ENCODE measurements at places on chromosomes 11 and 22.

DNA sequence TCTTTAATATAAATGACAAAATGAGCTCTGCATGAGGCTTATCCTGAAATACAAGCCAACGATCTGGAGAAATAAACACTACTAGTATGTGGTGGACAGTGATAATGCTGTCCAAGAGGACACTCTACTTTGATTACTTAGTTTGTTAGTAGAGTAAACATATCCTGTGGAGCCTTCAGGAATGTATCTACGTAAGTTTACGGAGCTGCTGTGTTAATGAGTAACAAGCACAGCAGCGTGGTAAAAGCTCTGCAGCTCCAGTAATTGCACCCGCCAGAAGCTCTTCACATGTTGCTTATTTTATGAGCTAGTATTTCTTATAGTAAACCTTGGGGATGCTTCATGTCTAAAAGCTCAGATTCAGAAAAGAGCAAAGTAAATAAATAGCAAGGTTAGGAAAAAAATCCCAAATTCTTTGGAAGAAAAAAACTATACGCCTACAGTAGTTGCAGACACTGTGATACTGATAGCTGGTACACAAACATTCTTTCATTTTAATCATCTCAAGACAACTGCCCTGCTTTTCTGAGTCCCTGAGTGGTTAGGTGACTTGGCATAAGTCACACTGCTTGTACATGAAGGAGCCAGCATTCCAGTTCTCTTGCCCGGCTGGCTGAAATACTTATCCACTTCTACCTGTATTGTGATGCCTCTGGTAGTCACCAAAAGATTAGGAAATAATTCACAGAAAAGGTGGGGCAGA lies 32.7 kb upstream of the CCDC34 start:
- DNase-seq: no peak

DNA sequence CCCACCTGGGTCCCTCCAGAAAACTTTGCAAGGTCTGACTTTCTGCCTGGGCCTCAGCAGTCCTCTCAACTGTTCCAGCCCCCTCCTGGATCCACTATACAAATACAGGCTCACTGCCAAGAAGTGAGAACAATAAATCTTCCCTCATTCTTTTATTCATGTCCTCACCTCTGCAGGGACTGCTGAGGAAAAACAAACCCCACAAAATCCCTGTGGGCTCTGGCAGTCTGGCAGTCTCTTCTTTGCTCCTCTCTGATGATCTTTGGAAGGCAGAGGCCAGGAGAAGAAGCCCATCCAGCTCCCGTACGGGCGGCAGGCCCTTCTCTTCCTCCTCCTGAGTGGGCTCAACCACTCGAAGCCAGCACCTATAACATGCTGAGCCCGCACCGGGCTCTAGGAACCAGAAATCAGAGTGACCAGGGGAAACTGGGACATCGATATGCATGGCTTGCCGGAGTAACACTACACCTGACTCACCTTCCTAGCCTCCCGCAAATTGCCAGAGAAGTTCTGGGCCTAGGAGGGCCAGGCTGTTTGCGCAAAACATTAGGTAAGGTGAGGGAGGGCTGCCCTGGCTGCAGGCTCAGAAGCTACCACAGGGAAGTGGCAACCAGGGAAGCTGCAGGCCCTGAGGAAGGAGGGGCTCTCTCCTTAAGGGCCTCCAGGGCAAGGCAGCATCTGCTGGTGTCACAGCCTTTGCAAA lies 24.2 kb downstream of the TMPRSS5 start:
- no peak for DNase-seq

GRCh38 chr11:66677599-66678375 lies at the start of gene RBM4B:
RBM4B (minus strand) TSS chr11:66677887; CDS start chr11:66677079, 808 bp downstream.
- DNase-seq: peak; percentile 97

DNA sequence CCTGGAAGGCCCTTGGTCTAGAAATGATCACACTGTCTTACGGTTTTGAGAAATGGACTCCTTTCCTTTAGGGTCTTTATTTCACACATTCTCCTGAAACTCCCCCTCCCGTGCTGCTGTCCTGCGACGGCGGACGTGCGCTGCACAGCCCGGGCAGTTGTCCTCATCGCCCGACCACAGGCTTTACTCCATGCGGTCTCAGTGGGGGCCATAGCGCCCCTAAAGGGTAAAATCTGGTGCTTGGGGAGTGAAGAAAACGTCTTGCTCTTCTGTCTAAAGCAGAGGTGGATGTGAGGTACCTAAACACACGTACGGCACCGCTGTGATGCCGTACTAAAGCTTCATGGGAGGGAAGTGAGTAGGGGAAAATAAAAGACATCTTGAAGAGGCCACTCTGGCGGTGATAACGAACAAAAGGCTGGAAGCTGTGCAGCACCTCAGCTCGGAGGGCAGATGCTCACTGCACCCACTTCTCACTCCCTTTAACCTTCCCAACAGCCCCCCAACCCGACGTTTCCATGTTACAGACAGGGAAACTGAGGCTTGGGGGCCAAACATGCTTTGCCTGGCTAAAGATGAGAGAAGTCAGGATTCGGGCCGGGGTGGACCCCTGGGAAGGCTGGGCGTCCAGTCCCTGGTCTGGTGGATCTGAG lies 22.6 kb downstream of the MPPED1 start:
- DNase-seq: no peak

DNA sequence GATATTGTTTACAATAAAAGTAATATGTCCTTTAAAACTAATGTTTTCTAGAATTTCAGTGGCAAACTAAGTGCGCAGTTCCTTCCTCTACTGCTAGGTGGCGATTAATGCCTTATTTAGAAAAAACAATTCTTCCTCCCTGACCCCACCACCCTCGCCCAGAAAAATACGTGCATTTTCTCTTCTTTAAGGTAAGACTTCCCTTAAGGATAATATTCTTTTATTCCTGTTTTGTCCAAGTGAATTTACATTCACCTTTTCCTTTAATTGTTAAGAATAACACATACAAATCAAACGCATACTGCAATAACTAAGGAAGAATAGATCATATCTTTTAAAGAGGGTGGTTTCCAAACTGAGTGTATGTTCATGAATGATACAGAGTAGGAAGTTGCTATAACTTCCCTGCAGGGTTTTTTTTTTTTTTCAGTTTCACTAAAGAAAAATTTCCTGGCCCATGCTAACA lies 17.0 kb upstream of the PSMA1 start:
- DNase-seq: peak; percentile 46

DNA sequence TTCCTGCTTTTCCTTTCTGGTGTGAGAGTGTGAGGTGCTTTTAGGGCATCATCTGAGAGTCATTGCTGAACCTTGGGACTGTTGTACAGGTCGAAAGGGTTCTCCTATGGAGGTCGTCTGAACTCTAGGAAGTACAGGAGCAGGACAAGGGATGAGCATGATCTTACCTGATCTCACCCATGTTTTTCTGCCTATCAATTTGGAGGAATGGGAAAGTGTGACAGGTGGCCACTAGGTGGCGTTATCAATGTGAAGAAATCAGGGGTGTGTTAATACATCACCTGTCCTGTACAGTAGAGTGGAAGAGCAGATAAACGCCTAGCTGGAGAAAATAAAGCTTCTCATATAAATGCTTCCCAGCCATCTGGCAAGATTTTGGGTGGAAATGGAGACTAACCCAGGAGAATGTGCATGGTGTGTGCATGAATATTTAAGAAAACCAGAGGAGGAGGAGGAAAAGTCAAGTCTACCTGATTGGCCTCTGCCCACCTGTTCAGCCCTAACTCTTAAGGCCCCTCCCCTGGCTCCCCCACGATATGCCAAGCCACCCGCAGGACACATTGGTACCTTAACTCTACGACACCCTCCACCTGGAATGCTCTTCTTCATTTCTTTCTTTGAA lies 72.0 kb upstream of the NARS2 start:
- peak; percentile 69 for DNase-seq

GRCh38 chr11:130431331-130431773 lies 2.9 kb upstream of the ADAMTS8 start:
- peak; percentile 85 for DNase-seq

DNA sequence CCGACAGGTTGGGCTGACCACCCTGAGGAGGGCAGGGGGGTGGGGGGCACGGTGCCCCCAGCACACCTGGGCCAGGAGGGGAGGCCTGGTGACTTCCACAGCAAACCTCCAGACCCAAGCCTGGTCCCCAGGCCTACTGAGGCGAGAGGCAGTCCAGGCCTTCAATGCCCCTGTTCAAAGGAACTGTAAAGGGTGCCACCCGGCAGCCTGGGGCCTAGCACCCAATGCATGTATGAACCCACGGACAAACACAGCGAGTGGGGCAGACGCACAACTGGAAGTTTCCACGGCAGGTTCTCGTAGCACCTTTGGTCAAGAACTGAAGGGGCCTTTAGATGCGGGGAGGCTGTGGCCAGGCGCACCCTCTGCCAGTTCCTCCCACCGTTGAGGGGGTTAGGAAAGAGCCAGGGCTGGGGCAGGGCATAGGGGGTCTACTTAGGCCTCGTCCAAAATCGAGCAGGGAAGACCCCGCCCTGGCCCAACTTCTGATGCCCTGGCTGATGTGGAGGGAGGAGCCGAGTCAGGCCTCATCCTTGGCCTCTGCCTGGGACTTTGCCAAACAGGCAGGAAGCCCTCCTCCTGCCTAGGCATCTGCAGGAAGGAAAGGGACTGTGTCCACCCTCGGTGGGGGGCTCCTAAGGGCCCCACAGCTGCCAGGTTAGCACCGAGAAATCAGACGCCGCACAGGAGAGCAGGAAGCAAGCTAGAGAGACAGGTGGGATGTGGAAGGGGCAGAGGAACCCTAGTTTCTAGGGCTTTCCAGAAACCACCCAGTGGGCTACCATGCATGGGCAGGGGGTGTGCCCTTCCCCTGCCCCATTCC lies 6.6 kb downstream of the CBX6 start:
- no peak for DNase-seq

DNA sequence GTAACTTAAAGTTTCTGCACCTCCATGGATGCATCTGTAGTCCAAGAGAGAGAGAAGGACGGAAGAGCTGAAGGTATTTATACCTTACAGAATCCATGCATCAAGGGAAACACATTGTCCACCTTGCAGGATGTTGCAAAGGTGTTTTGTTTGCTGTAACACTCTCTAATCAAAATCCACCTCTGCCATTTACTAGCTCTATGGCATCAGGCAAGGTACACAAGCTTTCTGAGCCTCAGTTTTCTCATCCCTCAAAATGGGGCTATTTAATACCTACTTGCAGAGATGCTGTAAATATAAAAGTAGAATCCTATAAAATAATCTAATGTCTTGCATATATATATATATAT lies 21.6 kb upstream of the SPON1 start:
- no peak for DNase-seq

GRCh38 chr22:22030493-22031182 lies 48.1 kb upstream of the TOP3B start:
- DNase-seq: peak; percentile 71

DNA sequence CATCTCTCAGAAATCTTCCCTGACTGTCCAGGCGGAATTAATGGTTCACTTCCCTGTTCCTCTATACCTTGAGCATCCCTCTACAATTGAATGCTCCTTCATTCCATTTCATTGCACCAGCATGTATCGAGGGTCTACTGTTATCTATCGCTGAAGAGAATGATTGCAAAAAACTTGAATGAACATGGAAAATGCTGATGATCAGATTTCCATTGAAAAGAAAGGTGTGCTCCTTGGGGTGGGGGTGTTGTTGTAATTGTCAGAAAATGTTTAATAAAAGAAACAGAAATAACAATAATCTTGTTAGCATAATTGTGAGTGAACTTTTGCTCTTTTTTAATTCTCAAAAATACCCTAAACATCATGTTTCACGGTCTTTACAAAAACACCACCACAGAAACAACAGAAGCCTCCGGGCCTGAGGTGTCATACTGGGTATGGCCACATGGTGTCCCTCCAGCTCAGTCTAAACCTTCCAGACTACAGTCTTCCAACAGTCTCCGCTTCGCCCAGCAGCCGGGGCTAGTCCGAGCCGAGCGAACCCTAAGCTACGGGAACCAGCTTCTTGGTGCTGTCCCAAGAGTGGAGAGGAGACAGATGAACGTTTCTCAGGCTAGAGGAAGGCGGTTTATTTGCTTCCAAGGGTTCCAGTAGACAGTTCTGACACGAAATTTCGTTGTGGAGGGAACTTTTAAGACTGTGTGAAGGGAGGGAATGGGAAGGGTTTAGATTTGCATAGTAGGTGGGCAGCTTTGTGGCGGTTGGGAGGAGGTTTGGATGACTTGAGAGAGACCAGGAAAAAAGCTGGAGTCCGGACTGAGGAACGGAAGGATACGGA lies 75.8 kb upstream of the ZBED5 start:
- DNase-seq: peak; percentile 83

- no peak for DNase-seq
These were observed 3.9 kb downstream of the KLHL35 start for GRCh38 chr11:75428989-75429640.

DNA sequence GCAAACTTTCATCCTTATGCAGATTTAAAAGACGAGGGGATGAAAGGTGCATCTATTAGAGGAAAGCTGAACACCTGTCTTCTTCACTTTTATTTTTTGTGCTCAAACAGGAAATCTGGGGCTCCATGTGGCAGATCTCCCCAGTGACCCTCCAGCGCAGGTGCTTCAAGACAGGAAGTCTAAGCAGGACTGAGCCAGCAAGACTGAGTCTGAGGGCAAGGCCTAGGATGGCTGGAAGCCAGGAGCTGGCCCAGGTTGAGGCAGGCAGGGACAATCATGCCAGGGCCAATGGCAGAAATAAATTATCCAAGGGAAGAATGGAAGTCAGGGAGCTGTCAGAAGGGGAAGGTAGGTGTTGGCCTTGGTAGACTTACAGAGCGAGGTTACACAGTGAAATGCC lies 101.1 kb upstream of the SPON1 start:
- no peak for DNase-seq

DNA sequence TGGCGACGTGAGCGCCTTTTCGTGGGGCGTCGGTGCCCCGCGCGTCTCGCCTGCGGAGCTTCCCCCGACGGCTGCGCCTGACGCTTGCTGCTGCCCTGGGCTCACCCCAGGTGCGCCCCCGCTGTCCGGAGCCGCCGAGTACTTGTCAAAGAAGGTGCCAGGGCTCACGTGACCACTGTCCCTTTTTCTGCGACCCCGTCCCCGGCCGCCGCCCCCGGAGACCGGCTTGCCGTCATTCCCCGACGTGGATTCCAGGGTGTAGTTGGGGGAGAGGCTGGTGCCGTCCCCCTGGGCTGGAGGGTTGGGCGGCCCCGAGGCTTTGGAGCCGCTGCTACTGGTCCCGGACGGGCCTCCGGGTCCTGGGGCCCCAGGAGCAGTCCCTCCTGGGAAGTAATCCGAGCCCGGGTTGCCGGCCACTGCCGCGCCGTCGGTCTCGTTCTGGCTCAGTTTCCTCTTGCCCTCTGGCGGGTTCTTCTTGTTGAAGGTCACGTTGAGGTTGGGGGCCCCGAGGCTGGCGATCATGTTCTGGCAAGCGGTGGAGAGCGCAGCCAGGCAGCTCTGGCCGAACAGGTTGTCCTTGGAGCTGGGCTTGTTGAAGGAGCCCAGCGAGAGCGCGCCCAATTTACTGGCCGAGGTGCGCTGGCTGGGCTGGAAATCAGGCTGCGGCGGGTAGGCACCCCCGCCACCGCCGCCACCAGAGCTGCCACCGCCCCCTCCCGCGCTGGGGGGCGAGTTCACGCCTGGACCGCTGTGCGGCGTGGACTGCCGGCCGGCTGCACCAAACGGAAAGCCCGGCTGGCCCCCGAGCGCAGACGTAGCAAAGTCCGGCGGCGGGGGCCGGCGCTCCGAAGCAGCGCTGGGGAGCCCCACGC lies 3.8 kb downstream of the MN1 start:
- DNase-seq: no peak

- DNase-seq: no peak
These were observed 6.0 kb upstream of the UCP3 start for GRCh38 chr11:74014880-74015279.

All from GM20000 (cell line).